ENCODE measurements at places on chromosomes 2 and 18. TPM values are rescaled to one million over a fixed set of nuclear protein-coding genes. Genes with fewer than 3 reads are reported as not detected.

DNA sequence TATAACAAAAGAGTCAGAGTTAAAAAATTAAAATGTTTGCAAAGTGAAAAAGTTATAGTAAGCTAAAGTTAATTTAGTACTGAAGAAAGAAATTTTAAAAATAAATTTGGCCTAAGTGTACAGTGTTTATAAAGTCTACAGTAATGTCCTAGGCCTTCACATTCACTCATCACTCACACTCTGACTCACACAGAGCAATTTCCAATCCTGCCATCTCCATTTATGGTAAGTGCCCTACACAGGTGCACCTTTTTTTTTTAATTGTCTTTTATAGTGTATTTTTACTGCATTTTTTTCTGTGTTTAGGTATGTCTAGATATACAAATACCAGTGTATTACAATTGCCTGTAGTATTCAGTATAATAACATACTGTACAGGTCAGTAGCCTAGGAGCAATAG, 562.9 kb downstream of the PIK3C3 start:
- DNase-seq = no peak
- H3K27me3 ChIP-seq = no peaks in the 10 kb centered on the region
- H3K27ac ChIP-seq = no peak overlapping the region
- no peaks in the 10 kb centered on the region for H3K4me1 ChIP-seq
- H3K4me3 ChIP-seq = no peak overlapping the region

- H3K4me3 ChIP-seq = no peak overlapping the region
- H3K36me3 ChIP-seq = no peaks in the 10 kb centered on the region
- H3K27me3 ChIP-seq = no peaks in the 10 kb centered on the region
- no peak overlapping the region for H3K27ac ChIP-seq
- DNase-seq = no peak
Observed at GRCh38 chr2:108938077-108938710, 50.8 kb downstream of the EDAR start.

DNA sequence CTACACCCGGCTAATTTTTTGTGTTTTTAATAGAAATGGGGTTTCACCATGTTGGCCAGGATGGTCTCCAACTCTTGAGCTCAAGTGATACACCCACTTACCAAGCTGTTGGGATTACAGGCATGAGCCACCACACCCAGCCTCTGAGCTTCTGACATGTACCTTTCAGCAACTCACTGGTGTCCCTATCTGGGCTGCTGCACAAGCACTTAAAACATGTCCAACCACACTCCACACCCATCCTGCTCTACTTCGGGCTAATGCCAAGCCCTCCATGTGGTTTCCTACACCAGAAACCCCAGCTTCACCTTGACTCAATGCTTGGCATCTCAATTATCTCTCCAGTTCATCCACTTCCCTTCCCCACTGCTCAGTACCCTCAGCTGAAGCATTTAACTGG, 22.4 kb upstream of the ARMC9 start:
- no peak overlapping the region for H3K4me3 ChIP-seq
- no peaks in the 10 kb centered on the region for H3K27me3 ChIP-seq
- H3K4me1 ChIP-seq = peaks cover 4% of the 10 kb centered on the region
- H3K36me3 ChIP-seq = peaks cover 14% of the 10 kb centered on the region
- no peak overlapping the region for H3K27ac ChIP-seq

TRAPPC12 gene
- 117 TPM for total RNA-seq

Data from lung (tissue), 17 donors.